ENCODE measurements at places on chromosomes 4 and X.

DNA sequence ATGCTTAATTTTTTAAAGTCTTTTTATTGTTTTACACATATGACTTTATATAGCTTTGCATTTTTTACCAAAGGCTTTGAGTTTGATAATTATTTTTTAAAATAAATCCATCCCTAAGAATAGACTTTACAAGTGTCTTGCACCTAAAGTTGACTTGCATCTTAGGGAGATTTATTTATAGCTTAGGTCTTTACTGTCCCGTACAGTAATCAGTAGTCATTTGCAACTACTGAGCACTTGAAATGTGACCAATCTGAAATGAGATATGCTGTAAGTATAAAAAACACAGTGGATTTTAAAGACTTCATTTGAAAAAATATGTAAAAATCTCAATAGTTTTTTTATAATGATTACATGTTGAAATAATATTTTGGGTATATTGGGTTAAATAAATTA lies 19.2 kb downstream of the TBC1D1 start:
- no peak for DNase-seq

DNA sequence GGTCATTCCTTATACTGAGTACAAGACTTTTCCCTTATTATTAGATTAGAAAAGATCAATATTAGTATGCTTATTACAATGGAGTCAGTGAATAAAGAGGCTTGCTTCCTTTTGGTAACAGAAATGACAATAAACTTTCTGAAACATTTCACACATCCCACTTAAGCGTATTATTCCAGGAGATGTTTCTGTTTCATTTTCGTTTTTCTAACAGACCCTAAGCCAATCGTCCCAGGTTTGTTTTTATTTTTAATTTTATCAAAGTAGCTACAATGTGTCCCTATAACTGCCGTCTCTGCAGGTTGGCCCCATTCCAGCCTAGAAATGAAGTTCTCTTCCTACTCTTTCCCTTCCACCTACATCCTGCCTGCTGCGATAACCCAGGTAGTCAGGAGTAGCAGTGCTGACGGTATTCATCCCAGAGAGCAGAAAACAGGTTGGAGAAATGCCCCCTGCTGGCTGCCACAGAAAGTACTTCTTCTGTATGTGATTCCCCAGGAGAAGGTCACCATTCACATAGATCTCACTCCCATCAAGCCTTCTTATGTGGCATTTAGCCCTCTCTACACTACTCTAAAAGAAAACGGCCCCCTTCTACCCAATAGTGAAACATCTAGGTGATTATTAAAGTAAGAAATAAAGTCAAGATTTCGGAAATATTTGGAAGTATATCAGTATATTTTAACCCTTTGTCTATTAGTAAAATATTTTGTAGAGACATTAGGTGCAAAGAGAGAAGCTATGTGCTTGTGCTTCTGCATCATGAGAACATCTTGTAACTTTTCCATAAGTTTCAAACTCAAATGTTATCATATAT lies 40.4 kb downstream of the ENPEP start:
- DNase-seq, result peak; percentile 29

GRCh38 chr4:13322681-13323101 lies 161.4 kb downstream of the RAB28 start:
- DNase-seq, result no peak

DNA sequence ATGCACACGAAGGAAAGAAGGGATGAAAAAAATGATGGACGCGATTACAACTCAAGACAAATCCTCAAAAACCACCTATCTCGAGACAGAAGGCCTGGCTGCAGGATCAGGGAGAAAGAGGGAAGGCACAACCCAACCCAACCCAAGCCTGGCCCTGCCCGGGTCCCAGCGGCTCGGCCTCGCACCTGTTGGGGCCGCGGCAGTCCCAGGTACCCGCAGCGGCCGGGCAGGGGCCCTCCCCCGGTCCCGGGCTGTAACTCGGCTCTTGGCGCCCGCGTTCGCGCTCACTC lies 464 bp downstream of the RASGEF1B start:
- DNase-seq, result no peak

DNA sequence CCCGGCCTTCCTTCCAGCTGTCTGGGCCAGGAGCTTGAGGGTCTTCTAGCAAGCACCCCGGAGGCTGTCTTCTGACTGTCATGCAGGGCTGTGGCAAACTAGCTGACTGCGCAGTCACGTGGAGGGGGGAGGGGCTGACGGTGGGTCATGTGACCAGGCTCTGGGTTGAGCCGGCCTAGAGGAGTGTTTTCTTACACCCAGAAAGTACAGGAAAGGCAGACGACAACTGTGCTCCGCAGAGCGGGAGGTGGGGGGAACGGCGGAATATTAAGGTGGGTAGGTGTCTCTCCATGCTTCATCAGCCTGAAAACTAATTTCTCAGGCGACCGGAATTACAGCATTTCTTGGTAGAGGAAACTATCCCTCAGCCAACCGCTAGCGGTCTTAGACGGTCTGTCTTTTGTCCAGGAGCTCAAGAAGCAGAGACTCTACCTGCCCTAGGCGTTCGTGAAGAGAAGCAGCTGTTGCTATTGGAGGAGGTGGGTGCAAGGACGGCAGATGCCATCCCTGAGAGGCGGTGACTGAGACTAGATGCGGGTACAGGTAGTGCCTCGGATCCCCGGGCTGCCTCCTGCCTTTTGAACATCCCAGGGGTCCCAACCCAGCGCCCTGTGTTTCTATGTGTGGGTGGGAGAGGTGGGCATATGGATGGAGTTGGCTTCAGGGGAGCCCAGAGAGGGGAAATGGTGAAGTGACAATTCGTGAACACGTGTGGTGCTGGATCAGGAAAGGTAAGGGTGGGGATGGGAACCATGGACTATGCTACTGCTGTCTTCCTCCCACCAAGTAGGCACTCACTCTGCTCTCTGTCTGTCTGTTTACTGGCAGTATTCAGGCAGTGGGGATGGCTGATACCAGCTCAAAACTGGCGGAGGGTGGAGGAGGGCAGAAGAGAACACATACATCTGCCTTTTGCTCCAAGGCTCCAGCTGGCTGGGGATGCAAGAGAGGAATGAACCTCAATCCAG lies 8.8 kb downstream of the GPRASP1 start:
- peak; percentile 65 for DNase-seq

DNA sequence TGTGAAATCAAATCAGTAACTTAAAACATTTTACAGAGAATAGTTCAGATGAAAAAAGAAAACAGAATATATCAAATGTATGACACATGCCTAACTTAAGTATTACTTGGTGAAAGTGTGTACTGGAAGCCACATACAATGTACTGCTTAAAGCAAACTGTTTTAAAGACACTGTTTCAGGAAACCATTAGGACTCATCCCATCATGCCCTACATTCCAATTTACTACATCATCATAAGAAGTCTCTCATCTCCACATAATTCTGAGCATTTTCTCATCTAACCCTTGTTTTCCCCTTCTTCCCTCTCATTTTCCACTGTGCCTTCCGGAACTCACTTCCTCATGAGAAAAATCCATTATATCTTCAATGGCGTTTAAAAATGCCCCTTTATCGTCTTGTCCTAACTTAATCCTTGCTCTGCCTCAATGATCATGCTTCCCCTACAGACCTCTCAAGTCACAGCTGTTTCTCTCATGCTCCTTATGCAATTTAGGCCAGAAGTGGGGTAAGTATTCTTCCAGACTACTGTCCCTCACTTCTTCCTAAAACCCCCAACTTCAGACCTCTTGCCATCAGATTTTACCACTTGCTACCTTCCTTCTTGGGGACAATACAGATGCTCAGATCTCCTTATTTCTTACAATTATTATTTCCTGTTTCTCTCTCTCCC lies 26.8 kb upstream of the FGF5 start:
- no peak for DNase-seq

GRCh38 chr4:27366104-27366823 lies 505.6 kb downstream of the STIM2 start:
- DNase-seq, result no peak

DNA sequence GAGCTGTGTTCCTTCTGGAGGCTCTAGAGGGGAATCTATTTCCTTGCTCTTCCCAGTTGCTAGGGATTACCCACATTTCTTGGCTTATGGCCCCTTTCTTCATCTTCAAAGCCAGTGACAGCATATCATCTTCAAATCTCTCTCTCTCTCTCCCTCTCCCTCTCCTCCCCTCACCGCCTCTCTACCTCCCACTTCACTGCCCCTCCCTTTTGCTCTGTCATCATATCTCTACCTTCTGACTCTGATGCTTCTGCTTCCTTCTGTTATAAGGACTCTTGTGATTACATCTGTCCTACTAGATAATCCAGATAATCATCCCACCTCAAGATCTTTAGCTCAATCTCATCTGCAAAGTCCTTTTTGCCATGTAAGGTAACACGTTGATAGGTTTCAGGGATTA lies 93.1 kb upstream of the TEX13D start:
- no peak for DNase-seq

GRCh38 chrX:110321081-110321480 lies 3.2 kb upstream of the AMMECR1 start:
- DNase-seq, result no peak

- DNase-seq, result no peak
Observed at GRCh38 chr4:9944431-9945425, 76.6 kb downstream of the SLC2A9 start.

GRCh38 chr4:66204534-66205247 lies 534.4 kb upstream of the EPHA5 start:
- DNase-seq, result no peak

- DNase-seq, result no peak
Observed at GRCh38 chr4:94605241-94605805, 152.4 kb upstream of the BMPR1B start.

DNA sequence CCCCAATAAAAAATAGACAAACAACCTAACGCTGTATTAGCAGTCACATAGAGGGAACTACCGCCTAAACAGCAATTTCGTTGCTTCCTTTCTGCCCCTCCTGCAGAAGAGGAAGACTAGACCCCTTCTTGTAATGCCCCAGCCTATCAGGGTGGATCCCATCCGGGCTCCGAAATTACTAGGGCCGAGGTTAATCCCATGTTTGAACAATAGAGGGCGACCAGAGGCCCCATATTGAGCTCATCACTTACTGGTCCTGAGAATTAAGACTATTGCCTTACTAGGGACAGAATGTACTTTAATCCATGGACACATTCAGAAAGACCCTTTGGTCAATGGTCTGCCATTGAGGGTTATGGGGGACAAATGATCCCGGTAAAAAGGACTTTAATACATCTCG lies 11.8 kb upstream of the ZNF630 start:
- peak; percentile 4 for DNase-seq

- no peak for DNase-seq
Observed at GRCh38 chr4:53121264-53121865, 244.5 kb downstream of the SCFD2 start.

- no peak for DNase-seq
Observed at GRCh38 chr4:151431728-151432127, 22.8 kb downstream of the FHIP1A start.

- DNase-seq, result no peak
Observed at GRCh38 chr4:159367781-159368080, 264.9 kb downstream of the RAPGEF2 start.

GRCh38 chr4:71201057-71201456 lies 137.8 kb upstream of the SLC4A4 start:
- no peak for DNase-seq

DNA sequence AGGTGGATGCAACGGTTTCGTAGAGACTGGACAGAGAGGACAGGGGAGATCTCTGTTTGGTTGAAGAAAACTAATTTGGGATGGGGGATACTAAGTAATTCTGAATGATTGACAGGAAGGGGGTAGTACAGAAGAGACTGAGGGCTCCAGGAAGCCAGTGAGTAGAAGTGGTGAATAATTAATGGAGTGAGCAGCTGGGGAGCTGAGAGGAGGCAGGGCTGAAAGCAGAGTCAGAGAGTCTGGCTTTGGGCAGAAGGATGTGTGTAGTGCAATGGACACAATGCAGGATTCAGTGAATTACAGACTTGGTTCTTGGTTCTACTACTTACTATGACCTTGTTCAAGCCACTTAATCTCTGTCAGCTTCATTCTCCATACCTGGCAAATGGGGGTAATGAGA lies 161.7 kb downstream of the RBMX2 start:
- no peak for DNase-seq

DNA sequence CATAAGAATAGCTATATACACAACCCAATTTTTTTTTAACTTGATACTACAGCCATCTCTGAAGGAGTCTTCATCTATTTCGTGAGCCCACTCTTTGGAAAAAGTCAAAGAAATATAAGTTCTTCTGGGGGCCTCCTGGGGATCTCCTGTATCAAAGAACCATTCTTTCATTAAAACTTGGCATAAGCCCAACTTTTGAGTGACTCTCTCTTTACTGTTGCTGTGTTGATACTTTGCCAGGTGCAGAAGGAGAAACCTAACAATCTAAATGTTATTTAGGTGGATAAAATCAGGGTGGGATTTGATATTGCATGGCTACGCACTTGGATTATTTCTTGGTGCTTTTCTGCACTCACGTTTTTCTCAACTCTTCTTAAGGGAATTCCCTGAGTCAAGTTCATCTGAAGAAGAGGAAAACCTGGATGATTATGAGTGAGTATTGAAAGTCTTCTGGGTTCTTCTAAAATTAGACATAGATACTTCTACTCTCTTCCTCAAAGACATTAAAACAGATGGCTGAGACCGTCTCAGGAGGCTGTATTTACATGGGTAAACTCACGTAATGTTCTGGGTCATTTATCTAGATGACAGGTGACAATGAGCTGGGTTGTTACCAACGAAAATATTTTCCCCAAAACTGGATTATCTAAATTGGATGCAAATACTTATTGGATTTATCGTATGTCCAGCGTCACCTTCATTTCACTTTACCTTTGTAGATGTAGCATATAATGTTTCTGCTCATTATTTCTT lies 25.2 kb downstream of the BMX start:
- DNase-seq, result no peak

DNA sequence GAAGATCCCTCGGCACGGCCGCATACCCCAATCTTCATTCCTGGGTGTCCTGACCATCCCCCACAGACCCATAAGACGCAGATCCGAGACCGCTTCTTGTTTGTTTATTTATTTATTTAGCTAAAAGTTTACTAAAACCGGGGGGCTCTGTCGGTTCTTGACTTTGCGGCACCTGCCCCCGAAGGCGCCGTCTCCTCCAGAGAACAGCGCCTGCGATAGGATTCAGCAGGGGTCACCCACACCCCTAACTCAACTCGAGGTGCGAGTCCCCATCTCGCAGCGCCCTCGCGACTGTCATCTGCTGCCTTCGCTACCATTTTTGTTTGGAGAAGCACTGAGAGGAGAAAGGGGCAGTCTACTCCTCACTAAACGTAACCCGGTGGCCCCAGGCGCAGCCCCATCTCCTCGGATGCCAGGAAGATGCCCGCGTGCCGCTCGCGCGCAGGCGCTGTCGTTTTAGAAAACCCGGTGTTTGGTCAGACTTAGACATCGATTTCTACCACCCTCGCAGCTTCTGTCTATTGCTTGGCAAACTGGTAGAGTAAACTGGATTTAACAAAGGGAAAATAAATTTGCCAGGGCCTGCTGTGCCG lies 18.9 kb upstream of the GPR101 start:
- DNase-seq, result no peak

DNA sequence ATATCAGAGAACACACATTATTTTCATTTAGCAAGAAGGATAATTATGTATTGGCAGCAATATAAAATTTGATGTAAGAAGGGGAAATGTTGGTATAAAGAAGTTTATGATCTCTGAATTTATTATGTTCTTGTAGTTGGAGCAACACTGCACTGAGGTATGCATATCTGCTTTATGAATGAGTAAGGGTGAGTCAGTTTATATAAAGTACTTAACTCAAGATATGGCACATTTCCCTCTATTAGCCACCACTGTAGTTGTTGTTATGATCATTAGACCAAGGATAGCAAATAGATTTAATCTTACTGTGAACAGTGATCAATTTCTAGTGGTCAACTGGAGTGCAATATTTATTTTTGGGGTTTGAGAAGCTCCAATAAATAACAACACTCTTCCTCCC lies 66.6 kb downstream of the SNX25 start:
- no peak for DNase-seq

- no peak for DNase-seq
Observed at GRCh38 chrX:96373047-96373355, 311.6 kb upstream of the DIAPH2 start.

GRCh38 chr4:5709207-5709575 lies 832 bp upstream of the EVC2 start:
- no peak for DNase-seq
